ENCODE measurements at places on chromosomes 2 and 18.

DNA sequence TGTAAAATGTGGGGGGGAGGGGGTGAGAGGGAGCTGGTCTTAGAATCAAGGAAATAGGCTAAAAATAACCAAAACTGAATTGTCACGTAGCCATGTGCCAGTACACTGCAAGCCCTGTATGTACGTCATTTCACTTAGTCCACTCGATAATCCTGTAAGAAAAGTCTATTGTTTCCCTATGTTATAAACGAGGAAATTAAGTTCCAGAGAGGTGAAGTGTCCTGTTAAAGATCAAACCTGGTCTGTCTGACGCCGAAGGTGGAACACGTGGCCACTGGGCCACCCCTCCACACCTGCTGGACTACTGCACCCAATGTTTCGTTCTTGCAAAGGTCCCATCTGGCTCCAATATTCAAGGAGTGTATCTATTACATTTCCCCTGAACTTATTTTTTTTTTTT, 29.6 kb downstream of the TFCP2L1 start:
- DNase-seq: no peak

DNA sequence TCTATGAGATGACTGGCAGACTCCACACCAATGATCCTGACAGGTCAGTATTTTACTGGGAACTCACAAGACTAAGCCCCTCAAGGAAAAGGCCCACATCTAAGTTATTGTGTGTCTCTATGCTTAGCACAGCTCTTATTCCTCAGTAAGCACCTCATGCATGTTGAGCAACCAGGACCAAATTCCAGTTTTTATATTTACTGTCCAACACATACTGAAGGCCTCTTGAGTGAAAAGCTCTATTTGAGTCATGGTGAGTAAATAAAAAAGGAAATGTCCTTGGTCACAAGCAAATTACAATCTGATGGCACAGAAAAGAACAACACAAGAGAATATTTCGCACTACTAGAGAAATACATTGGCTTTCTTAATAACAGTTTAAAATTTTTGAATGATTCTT, 87.9 kb upstream of the ETAA1 start:
- DNase-seq: no peak

DNA sequence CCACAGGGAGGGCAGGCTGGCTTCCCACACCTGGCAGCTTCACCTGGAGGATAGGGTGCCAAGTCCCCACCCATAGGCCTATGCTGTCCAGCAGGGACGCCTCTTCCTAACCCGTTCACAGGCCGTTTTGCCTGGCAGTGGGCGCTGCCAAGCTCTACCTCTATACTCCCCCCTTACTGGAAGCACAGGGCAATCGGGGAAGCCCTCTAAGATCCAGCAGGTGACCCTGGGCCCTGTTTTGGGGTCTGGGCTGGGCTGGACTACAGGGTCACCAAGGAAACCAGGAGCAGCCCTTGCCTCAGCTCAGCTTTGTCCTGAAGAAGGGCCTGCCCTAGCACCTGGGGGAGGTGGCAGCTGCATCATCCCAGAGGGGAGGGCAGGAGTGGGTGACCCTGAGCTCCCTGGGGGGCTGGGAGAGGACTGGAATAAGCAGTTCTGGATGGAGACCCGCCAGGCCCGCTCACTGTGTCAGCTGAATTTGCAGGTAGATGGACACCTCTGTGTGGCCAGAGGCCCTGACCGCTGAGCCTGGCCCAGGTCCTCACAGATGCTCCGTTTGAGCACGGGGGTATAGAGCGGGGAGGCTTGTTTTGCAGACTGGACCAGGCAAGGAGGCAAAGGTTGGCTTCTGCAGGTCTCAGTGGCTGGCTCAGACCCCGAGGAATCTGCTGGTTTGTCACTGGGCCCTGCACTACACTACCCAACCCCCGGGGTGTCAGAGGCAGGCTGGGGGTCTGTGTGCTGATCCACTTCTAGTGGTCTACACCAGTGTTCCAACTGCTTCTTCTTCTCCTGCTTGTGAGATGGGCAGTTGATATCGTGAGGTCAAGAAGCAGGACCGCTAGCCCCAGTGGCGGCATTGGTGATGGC, 163.1 kb downstream of the ASB1 start:
- no peak for DNase-seq

DNA sequence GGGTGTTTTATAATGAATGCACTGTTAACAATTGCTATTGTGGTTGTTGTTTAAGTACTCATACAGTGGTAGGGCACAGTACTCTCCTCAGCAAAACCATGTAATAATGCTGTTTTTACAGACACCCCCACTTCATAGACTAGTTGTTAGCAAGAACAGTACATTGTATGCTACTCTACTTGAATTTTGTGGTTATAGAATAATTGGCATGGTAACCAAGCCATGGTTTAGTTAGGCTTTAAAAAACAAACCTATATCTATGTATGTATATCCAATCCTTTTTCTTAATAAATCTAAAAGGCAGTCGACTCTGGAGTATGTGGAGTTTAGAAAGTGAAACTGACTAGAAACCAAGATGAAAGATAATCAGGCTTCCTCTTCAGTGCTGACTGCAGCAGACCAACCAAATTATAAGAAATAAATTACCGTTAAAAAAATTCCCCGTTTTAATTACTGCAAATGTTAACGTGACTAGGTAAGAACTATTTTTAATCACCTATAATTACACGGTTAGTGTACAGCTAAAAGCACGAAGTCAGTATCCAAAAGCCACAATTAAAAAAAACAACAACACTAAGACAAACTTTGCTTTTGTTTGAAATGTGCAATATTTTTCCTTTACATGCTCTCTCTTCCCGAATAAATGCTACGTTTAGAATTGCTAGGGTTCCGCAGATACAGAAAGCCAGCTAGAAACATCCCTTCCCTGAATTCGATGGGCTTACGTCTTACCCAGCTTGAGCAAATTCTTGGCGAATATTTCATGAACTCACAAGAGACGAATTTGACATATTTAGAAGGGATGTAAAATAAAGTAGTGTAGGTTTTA, 113.3 kb upstream of the SERTAD2 start:
- no peak for DNase-seq

DNA sequence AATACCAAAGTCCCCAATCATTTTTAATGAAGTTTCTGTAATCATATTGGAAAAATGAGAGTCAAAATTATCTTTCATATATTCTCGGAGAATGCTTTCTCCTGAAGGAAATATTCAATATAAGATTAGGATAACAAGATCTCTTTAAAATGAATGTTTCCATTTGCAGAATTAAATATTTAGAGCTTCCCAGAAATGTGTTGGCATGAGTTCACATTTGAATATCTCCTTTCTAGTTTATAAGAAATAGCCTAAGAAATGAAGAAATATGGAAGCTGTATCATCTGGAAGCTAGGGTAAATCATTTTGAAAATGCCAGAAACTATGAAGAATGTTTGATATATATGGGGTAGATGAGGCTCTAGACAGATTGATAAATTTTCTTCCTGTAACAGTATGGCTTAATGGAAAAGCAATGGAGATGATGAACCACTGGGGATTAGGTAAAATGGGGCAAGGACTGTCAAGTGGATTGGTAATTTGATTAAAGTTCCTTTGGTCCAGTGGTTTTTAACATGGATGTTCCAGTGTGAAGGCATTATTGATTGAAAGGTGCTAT, 184.6 kb upstream of the ZNF804A start:
- DNase-seq: no peak

GRCh38 chr18:14221689-14222088, 89.5 kb upstream of the ZNF519 start:
- DNase-seq: no peak

- DNase-seq: no peak
Observed at GRCh38 chr2:126535408-126535807, 120.5 kb upstream of the GYPC start.

DNA sequence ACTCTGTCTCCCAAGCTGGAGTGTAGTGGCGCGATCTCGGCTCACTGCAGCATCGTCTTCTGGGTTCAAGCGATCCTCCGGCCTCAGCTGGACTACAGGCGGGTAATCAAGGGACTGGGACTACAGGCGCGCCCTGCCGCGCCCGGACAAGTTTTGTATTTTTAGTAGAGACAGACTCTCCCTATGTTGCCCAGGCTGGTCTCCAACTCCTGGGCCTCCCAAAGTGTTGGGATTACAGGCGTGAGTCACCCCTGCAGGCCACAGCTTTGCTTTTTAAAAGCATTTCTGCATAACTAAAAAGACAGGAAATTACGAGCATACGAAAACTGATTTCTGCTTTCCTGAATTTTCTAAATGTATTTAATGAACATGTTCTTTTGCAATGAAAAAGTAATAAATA, 916 bp upstream of the OSBPL1A start:
- no peak for DNase-seq
